ENCODE measurements at places on chromosomes 13 and 19. TPM values are rescaled to one million over a fixed set of nuclear protein-coding genes. Genes with fewer than 3 reads are reported as not detected.

The APOC1 gene
- total RNA-seq = 24.9 TPM

The ZFP14 gene
- 10.6 TPM for total RNA-seq

The SYCN gene
- not detected for total RNA-seq

The LGALS4 gene
- total RNA-seq = 0.86 TPM

The CIC gene
- 93.4 TPM for total RNA-seq

The CEACAM8 gene
- total RNA-seq = not detected

The GIPR gene
- 0.96 TPM for total RNA-seq

The ELSPBP1 gene
- not detected for total RNA-seq

The SEMA6B gene
- total RNA-seq = 25.3 TPM

The RNF113B gene
- not detected for total RNA-seq

The RDH8 gene
- not detected for total RNA-seq

The FGF9 gene
- total RNA-seq = 5.0 TPM

The PEX11G gene
- total RNA-seq = 3.4 TPM

All from neural crest cell (in vitro differentiated cells).